ENCODE measurements at places on chromosomes 2 and 18. TPM values are rescaled to one million over a fixed set of nuclear protein-coding genes. Genes with fewer than 3 reads are reported as not detected.

Gene CAVIN2
- not detected for total RNA-seq

GRCh38 chr2:45026924-45027450 lies 17.7 kb upstream of the SIX2 start:
- H3K27ac ChIP-seq = no peak overlapping the region
- no peaks in the 10 kb centered on the region for H3K4me1 ChIP-seq
- DNase-seq = no peak
- no peaks in the 10 kb centered on the region for H3K27me3 ChIP-seq
- no peaks in the 10 kb centered on the region for H3K36me3 ChIP-seq

Gene IKZF2
- 15.0 TPM for total RNA-seq

DNA sequence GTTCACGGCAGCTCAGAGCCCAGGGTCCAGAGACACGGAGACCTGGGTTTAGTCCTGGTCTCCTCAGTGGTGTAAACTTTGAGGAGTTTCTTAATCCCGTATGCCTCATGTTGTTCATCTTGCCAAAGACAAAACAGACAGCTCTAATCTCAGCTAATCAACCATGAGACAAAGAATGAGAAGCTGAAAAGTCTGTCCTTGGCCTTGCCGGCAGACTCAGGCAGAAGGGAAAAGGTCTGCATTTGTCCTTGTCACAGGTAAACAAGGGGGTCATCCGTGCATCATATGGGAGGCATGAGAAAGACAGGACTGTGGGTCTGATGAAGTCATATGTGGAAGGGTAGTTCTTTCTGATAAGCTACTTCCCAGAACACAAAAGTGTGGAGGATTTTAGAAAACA lies 1.8 kb upstream of the ARMC9 start:
- no peaks in the 10 kb centered on the region for H3K36me3 ChIP-seq
- H3K4me1 ChIP-seq = peaks cover 13% of the 10 kb centered on the region
- H3K27me3 ChIP-seq = no peaks in the 10 kb centered on the region
- H3K4me3 ChIP-seq = no peak overlapping the region
- DNase-seq = no peak
- H3K27ac ChIP-seq = no peak overlapping the region

Gene OBSL1
- total RNA-seq = not detected

- DNase-seq = no peak
- H3K27me3 ChIP-seq = no peaks in the 10 kb centered on the region
- H3K27ac ChIP-seq = no peak overlapping the region
- H3K36me3 ChIP-seq = peaks cover 28% of the 10 kb centered on the region
- no peaks in the 10 kb centered on the region for H3K4me1 ChIP-seq
Measured at GRCh38 chr2:241649404-241649803, 11.9 kb downstream of the ATG4B start.

Gene COL4A3
- total RNA-seq = 0.03 TPM

- no peak for DNase-seq
- H3K4me1 ChIP-seq = no peaks in the 10 kb centered on the region
- no peaks in the 10 kb centered on the region for H3K27me3 ChIP-seq
Measured at GRCh38 chr2:70745276-70745825, 22.6 kb downstream of the ADD2 start.

DNA sequence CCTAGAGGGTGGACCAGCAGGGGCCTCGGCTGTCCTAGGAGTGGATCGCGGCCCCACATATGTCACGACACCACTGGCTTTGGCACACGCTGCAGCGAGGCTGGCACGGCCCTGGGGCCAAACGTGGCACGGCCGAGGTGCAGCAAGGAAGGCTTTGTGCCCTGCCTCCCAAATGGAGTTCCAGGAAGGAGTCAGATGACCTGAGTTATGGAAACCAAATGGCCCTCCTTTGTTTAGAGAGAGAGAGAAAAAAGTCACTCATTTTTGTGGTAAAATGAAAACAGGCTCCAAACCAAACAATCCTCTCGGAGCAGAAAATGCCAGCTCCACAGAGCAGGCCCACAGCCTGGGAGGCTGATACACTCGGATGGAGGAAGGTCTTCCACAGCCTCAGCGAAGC lies 105.6 kb downstream of the ANTXR1 start:
- no peak overlapping the region for H3K27ac ChIP-seq
- no peak for DNase-seq
- no peaks in the 10 kb centered on the region for H3K4me1 ChIP-seq
- H3K4me3 ChIP-seq = no peak overlapping the region
- H3K36me3 ChIP-seq = no peaks in the 10 kb centered on the region
- H3K27me3 ChIP-seq = no peaks in the 10 kb centered on the region

DNA sequence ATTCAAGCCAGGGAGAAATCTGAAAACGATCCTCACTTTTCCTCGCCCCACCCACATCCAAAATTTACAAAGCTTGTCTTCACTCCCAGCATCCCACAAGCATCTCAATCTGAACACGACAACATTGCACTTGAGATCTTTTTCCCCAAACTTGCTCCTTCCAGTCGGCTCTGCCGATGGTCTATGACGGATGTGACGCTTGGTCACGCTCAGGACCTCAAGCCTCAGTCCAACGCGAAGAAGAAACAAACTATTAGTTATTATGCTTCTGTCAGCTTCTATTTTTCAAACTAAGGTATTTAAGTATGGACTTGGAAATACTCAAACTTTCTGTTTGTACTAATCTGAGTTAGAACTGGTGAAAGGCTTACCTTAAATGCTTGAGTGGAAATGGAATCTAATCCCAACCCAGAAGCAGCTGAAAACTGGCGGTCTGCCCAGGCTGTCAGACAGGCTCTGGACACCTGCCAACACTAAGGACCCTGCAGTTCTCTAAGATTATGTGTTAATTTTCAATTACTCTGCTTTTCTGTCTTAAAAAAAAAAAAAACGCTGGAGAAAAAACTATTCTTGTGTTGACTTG lies 132.1 kb upstream of the DNMT3A start:
- H3K27me3 ChIP-seq = no peaks in the 10 kb centered on the region
- no peak overlapping the region for H3K27ac ChIP-seq
- H3K36me3 ChIP-seq = no peaks in the 10 kb centered on the region
- H3K4me1 ChIP-seq = no peaks in the 10 kb centered on the region
- DNase-seq = no peak
- H3K4me3 ChIP-seq = no peak overlapping the region

- no peaks in the 10 kb centered on the region for H3K36me3 ChIP-seq
- H3K27ac ChIP-seq = no peak overlapping the region
- no peak overlapping the region for H3K4me3 ChIP-seq
Measured at GRCh38 chr2:201500534-201500933, 49.0 kb downstream of the STRADB start.

DNA sequence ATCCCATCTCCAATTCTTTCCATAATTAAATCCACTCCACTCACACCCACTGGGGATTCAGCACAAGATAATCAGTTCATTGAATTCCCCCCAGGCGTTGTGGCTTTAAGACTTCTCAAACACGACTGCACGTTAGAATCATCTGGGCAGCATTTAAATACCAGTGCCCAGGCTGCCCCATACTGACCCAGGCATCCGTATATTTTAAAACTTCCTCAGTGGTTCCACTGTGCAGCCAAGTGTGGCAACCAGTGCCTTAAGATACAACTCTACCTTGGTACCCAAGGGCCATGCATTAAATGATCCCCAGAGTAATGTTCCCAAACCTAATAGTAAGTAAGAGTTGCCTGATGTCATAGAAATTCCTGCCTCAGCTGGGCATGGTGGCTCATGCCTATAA lies 54.3 kb upstream of the BZW1 start:
- no peak for DNase-seq
- no peaks in the 10 kb centered on the region for H3K36me3 ChIP-seq
- H3K4me1 ChIP-seq = no peaks in the 10 kb centered on the region

DNA sequence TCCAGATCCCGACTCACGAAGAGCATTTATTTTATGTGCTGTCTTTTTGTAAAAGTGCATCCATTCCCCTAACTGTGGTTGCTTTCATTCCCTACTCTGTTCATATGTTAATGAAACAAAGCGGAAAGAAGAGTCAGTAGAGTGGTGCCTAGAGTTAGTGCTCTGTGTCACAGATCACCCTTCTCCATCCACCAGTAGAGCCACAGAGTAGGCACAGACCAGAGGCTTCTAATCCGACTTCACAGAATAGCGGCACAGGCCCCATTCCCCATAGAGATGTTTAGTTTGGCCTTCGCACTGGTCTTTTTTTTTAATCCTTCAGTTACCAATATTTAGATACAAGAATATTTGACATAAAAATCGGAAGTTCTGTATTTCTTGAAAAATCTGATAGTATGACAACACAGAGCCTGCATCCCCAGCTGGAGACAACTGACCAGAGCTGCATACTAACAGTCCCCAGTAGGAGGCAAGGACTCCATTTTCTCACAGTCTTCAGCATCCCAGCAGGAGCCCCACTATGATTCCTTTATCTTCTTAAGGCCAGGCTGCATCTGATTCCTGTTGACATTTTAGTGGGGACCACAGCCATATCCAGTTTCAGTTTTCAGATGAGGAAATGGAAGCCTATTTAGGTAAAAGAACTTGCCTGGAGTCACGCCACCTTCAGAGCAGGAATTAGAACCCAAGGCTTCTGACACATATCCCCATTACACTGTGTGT lies 7.0 kb downstream of the G6PC2 start:
- H3K4me1 ChIP-seq = no peaks in the 10 kb centered on the region
- H3K27me3 ChIP-seq = no peaks in the 10 kb centered on the region
- no peaks in the 10 kb centered on the region for H3K36me3 ChIP-seq
- no peak for DNase-seq

GRCh38 chr2:238220892-238221521 lies 17.5 kb upstream of the ILKAP start:
- H3K36me3 ChIP-seq = no peaks in the 10 kb centered on the region
- H3K27ac ChIP-seq = no peak overlapping the region
- no peak overlapping the region for H3K4me3 ChIP-seq
- H3K27me3 ChIP-seq = no peaks in the 10 kb centered on the region
- H3K4me1 ChIP-seq = no peaks in the 10 kb centered on the region

DNA sequence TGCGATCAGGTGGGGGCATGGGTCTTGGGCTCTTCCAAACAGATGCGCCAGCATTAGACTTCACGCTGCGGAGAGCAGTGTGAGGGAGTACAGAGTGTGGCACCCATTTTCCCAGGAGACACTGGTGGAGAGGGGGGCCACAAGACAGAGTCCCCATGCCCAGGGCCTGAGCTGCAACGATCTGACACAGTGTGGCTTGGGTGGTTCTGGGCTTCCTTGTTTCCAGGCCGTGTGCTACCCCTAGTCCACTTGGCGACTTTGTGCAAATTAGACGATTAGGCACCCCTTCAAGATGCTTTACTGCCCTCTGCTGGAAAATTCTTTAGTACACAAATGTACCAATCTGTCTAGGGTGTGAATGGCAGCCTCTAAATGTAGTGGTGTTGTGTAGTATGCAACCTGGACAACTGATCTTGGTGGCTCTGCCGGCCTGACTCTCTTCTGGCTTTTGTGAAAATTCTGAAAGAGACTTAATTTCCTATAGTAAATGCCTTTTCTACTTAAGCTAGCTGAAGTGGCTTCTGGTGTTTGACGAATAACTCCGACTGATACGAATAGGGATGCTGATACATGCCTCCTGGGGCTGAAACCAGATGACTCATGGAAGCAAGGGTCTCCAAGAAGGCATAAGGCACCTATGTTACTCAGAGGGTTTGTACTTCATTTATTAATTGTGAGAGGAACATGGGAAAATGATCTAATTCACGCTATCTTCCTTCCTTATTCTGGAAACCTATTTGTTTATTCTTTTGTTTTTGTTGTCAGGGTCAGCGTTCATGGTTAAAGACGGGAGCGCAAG lies 92.3 kb upstream of the SMAD2 start:
- H3K27me3 ChIP-seq = peaks cover 6% of the 10 kb centered on the region
- no peak overlapping the region for H3K4me3 ChIP-seq
- no peaks in the 10 kb centered on the region for H3K4me1 ChIP-seq
- DNase-seq = peak; percentile 32

Gene CHST10
- total RNA-seq = 1.7 TPM

DNA sequence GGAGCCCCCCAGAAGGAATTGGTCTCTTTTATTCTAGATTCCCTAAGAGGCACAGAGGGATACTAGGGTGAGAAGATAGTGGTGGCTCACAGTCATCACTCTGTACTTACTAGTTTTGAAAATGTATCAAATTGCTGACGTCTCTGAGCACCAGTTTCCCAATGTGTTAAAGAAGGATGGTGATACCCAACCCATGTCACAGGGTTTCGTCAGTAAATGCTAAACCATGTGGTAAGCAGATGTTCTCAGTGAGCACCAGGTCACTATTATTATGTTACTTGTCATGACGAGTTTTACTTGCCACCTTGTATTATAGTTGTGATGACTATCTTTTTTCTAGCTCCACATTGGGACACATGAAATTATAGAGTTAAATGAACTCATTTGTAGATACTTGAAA lies 54.7 kb downstream of the NEDD4L start:
- DNase-seq = no peak
- H3K27ac ChIP-seq = no peak overlapping the region
- H3K4me3 ChIP-seq = no peak overlapping the region
- H3K36me3 ChIP-seq = no peaks in the 10 kb centered on the region
- no peaks in the 10 kb centered on the region for H3K4me1 ChIP-seq

DNA sequence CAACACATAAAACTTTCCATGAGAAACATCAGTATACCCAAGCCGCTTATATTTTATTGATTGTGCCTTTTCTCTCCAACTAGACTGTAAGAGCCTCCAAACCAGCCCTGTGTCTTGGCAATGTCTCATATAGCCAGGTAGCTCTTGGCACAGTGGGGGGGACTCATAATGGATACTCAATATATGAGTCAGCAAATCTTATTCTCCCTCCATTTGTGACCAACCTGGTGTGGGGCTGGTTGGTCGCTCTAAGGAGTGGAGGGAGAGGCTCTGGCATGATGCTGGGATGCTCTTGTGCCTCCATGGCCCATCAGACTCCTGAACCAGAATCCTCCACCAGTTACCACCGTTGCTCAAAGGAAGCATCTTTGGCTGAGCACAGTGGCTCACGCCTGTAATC lies 32.0 kb downstream of the EFR3B start:
- H3K27me3 ChIP-seq = peaks cover 13% of the 10 kb centered on the region
- H3K36me3 ChIP-seq = no peaks in the 10 kb centered on the region
- H3K4me1 ChIP-seq = no peaks in the 10 kb centered on the region
- DNase-seq = no peak
- H3K27ac ChIP-seq = no peak overlapping the region
- H3K4me3 ChIP-seq = no peak overlapping the region

GRCh38 chr2:201401815-201402214 lies 44.7 kb upstream of the FLACC1 start:
- no peak overlapping the region for H3K27ac ChIP-seq
- no peak overlapping the region for H3K4me3 ChIP-seq
- DNase-seq = no peak
- no peaks in the 10 kb centered on the region for H3K27me3 ChIP-seq

DNA sequence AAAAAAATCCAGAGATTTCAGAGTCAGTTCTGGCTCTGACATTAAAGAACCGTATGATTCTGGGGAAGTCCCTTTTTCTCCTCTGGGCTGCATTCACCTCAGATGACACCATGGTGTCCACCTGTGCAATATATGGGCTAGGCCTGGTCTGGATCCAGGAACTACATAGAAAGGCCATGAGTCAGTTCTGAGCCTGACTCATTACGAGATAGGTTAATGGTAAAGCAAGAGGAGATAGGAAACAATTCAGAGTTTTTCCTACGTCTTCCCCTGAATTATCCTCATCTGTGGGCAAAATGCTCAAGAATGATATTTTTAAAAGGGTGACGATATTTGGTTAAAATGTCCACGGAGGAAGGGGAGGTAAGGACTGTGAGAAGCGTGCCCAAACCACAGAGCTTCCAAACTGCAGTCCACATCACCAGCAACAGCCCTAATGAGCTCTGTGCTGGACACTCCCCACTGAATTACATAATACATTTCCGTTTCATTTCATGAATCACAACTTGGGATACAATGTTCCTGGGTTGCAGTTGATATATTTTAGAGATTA lies 180.1 kb upstream of the OSR1 start:
- H3K27ac ChIP-seq = no peak overlapping the region
- no peaks in the 10 kb centered on the region for H3K36me3 ChIP-seq
- H3K4me1 ChIP-seq = no peaks in the 10 kb centered on the region
- H3K4me3 ChIP-seq = no peak overlapping the region
